ENCODE measurements at places on chromosomes 7 and 10.

DNA sequence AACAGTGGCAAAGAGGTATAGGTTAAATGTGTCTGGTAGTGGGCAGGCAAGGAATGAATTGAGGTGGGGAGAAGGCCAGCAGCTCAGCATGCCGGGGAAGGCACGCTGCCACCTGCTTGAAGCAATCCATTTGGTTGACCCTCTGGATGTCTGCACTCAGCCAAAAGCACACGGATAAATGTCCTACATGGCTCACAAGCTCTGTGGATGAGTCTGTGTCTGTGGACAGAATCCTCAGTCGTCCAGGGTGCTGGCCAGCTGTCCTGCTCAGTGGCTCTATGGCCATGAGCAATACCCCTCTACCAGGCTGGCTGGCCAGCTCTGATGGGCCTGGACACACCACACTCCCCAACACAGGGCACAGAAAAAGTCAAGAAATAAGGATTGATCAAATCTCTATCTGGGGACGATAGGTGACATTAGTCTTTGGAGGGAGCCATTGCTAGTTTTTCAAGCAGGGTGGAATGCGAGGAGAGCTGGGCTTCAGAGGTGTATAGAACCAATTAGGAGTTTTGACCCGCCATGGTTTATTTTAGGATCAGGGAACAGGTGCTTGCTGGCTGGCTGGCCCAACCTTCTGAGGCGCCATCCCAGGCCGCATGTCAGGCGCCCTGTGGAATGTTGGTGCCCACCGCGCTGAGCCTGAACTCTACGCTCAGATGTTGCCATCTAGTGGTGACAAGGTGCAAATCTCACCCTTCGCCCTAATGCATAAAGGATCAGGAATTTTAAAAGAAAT is 493.4 kb downstream of the TNS3 start:
- no peak for DNase-seq

DNA sequence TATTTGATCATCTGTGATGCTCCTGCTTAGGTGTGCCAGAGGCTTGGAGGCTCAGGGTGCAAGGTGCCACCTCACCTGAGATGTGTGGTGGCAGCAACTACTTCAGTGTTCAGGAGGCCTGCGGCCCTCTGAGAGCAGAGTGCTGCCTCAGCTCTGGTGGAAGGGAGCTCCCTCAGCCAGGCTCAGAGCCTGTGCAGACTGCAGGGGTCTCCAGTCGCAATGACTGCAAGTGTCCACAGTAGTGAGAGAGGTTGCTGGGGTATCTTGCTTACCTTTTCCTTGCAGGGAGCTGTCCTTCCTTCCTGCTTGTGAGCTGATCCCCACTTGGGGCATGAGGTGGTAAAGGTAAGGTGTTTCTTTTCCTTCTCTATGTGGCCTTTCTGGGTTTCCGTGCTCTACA is 131.0 kb upstream of the GAD2 start:
- no peak for DNase-seq

DNA sequence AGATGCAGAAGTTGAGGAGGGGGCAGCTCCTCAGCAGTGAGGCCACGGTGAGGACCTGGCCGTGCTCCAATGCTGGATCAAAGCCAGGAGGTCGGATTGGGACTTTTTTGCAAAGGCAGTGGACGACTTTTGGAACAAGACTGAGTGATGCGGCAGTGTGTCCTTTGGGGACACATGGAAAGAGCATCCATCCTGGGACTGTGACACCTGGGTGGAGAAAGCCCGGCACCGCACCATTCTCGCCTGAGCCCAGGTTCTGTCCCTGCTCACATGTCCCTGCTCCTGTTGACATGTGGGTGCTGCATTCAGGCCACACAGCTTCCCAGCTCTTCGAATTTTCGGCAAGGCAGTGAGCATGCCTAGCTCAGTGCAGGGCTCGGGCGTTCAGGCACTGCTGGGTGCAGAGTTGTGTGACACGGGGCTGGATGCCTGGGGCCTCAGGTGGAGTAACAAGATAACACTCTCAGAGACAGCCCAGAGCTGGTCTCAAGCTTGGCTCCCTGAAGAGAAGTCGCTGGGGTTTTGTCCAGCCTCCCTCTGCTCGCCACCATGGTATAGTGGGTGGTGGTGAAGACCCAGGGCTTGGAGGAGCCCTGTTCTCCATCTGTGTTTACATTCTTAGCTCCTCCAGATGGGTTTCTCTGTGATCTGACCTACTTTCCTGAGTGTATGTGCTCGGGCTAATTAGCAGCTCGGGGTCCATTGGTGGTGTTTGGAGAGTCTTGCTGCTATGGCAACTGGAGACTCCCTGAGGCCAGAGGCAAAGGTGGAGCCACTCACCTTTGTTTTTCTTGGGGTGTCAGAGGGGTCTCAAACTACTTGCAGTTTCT is 111.7 kb upstream of the BTBD16 start:
- DNase-seq: no peak

DNA sequence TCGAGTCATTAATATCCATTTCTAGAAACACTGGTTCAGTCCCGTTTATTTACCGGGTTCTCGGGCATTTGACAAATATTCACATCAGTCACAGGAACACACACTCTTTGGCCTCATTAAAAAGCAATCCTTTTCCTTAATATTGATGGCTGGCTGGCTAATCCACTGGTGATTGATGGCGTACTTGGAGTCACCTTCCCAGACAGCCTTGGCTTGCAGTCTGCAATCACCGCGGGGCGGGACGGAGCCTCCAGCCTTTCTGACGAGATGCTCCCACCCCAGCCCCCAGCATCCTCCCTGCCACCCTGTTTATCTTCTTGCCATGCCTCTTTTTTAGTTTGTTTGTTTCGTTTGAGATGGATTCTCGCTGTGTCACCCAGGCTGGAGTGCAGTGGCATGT is 36.6 kb downstream of the SRRM3 start:
- no peak for DNase-seq

- DNase-seq: no peak
These were observed 497 bp upstream of the RAB11FIP2 start for GRCh38 chr10:118047157-118047719.

DNA sequence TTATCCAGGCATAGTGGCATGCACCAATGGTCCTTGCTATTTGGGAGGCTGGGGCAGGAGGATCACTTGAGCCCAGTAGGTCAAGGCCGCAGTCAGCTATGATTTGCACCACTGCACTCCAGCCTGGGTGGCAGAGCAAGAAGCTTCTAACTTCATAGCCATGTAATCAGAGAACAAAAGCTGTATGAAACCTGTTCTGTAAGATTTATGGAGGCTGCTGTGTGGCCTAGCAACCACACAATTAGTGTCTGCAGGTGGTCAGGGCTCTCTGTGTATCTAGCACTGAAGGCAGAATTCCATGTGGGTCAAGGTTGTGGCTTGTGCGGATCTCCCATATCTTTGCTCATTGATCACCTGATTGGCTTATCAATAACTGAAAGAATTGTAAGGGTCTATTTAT is 221.5 kb upstream of the FOXK1 start:
- DNase-seq: no peak

DNA sequence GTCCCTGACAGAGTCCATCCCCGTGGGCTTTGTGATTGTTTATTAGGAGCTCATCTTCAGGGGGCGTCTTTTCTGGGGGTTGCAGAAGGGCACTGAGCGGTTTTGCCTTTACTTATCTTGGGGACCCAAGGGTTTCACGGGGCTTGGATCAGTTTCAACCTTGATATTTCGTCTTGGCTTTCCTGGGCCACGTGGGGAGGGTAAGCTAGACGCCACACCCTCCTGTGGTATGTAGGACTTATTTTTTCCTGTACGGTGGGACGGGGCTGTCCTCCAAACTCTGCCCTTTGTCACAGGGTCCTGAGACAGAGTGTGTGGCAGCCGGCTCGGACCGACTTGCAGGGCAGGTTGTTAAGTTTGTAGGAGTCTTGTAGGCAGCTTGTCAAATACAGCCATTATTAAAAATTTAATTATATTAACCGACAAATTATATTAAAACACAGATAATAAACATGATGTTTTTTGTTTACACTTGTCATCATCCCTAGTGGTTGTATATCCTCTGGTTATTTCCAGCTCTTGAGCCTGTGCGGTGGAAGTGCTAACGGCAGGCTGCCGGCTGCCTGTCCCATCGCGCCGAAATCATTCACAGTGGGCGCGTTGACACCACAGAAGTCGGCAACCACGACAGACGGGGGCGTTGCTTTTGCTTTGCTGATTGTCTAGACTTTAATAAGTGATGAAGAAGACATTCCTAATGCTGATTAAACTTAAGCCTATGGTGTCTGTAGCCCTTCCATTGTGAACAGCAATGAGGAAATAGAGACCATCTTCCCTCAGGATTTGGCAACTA is 193.2 kb downstream of the DNAJB6 start:
- no peak for DNase-seq

DNA sequence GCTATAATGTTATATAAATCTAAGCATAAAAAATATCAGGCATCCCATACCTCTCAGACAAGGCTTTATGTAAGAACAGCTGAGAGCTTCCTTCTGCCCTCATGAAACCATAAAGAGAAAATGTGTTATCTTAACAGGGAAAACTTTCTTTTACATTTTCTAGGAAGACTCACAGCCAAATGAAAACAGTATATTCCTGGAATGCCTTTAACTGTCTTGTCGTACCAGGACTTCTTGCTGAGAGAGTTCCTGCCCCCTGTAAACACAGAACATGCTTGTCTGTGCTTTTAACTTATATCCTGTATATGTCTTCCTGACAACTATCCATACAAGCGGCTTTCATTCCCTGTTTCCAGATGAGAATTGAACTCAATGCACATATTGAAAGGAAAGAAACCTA is 64.8 kb upstream of the AHR start:
- DNase-seq: no peak

DNA sequence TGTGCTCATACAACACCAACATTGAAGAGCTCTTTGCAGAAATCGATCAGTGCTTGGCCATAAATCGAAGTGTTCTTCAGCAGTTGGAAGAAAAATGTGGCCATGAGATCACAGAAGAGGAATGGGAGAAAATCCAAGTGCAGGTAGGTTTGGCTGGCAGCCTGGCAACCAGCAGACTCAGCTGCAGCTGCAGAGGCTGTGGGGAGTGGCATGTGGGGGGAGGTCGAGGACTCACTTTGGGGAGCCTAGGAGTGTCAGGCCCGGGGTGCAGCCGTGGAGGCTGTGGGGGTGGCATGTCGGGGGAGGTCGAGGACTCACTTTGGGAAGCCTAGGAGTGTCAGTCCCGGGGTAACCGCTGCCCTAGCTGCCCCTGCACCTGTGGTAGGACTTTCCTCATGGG is 35.1 kb downstream of the RNF32 start:
- DNase-seq: no peak

DNA sequence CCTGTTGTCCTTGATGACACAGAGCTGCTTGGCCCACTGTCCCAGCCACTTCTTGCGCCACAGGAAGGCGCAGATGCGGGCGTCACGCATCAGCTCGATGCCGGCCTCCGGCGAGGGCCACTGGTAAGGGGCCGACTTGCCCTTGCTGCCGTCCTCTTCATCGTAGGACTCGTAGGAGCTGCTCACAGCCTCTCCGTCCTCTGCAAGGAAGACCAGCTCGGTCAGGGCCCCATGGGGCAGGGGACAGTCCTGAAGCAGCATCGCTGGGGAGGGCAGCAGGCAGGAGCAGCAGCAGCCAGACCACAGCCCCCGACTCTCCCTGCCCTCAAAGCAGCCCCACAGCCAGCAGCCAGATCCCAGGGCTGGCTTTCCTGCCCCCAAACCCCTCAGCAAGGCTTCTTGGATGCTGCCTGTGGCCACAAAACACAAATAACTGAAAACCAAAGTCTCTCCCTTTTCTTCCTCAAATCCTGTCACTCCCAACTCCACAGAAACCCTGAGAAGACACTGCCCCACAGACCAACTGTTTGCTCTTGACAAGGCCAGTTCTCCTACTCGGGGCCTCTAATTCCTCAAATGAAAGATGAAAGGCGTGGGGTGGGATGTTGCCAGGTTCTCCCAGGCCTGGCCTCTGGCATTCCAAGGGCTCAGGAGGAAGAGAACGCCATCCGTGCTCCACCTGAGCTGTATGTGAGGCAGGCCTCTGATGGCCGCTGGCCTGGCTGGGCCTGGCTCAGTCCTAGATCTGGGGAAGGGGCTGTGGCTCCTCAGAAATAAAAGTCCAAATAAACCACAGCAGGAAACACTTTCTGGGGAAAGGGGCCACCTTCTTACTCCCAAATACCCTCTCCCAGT is 76.7 kb downstream of the VWA2 start:
- no peak for DNase-seq

Data from activated CD8-positive, alpha-beta memory T cell treated with anti-CD3 and anti-CD28 coated beads for 48 hours (primary cell).